Left ventricle myocardium inferior (tissue), 1 donor: ENCODE measurements at places on chromosomes 3 and 15. TPM values are rescaled to one million over a fixed set of nuclear protein-coding genes. Genes with fewer than 3 reads are reported as not detected.
A peak's percentile ranks its signal among the peaks of the same experiment; 100 is the strongest.

DNA sequence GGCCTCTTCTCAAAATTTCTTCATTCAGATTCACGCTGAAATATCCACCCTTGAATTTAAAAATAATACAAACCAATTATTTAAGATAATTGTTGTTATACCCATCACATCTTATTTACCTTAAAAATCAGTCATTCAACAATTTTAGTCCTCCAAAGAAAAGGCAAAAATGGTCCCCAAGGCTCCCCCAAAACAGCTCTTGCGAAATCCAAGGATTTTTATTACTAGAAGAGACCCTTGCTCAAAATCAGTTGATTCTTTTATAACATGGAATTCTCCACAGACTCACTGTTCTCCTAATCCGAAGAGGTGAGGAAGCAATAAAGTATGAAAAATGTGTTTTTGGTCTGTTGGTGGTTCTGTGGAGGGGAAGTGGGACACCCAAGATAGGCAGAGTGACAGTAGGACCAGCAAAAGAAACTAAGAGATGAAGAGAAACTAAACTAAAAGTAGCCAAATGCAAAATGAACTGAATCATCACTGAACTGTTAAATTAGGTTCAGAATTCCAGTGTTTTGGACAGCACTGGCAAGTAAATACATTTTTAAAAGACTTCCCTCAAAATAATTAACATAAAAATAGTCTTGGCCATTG, 19.1 kb upstream of the PLCH1 start:
- no peak overlapping the region for H3K27ac ChIP-seq
- H3K4me1 ChIP-seq: peaks cover 14% of the 10 kb centered on the region
- H3K36me3 ChIP-seq: peaks cover 23% of the 10 kb centered on the region

GRCh38 chr15:73483053-73483452, 40.1 kb downstream of the REC114 start:
- no peaks in the 10 kb centered on the region for H3K27me3 ChIP-seq
- DNase-seq: no peak
- no peak overlapping the region for H3K27ac ChIP-seq
- no peak overlapping the region for H3K4me3 ChIP-seq
- H3K36me3 ChIP-seq: no peaks in the 10 kb centered on the region

GRCh38 chr15:89728254-89728653, 22.8 kb downstream of the MESP1 start:
- DNase-seq: no peak
- peaks cover 7% of the 10 kb centered on the region for H3K27me3 ChIP-seq
- H3K27ac ChIP-seq: no peak overlapping the region

Gene DAPK2
- 39.0 TPM for total RNA-seq

Gene PYGO1
- 5.2 TPM for total RNA-seq

Gene KLHL40
- 0.22 TPM for total RNA-seq

- H3K4me3 ChIP-seq: no peak overlapping the region
- no peaks in the 10 kb centered on the region for H3K36me3 ChIP-seq
- peaks cover 5% of the 10 kb centered on the region for H3K4me1 ChIP-seq
- DNase-seq: no peak
- H3K27ac ChIP-seq: no peak overlapping the region
Measured at GRCh38 chr15:79004336-79004735, 59.5 kb upstream of the CTSH start.

DNA sequence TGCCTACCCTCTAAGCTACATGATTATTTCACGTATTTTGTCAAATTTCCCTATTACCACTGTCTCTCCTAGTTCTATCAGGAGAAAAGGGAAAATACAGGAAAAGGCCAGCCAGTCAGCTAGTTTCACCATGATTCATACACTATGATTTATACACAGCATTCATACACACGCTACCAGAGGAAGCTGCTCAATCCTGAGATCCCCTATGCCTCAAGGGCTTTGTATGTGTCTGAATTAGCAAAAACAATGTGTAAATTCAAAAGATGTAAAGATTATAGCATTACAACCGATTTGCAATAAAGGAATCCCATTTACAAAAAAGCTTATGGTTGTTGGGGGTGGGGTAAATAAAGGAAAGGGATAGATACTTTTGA, 3.1 kb upstream of the ACKR4 start:
- no peak overlapping the region for H3K27ac ChIP-seq
- H3K4me3 ChIP-seq: no peak overlapping the region
- H3K27me3 ChIP-seq: no peaks in the 10 kb centered on the region
- peaks cover 24% of the 10 kb centered on the region for H3K36me3 ChIP-seq
- DNase-seq: no peak
- peaks cover 6% of the 10 kb centered on the region for H3K4me1 ChIP-seq

Gene MESD
- total RNA-seq: 13.5 TPM

DNA sequence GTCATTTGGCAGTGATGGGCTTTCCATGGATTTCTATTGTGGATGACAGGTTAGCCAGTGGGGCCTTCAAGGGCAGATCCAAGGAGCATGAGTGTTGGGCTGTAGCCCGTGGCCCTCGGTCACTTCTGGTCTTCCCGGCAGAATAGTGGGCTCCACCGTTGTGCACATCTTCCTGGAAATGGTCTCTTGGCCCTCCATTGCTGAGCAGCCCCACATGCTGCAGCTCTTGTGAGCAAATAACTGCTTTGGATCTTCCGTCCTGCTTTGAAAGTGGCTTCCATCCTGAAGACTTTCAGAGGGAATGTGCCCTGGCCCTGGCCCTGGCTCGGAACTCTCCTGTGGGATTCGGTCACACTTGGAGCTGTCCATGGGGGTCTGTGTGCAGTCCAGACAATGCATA, 102.8 kb downstream of the SNRPN start:
- H3K36me3 ChIP-seq: peaks cover 100% of the 10 kb centered on the region
- no peak for DNase-seq
- no peak overlapping the region for H3K4me3 ChIP-seq
- H3K27ac ChIP-seq: no peak overlapping the region
- no peaks in the 10 kb centered on the region for H3K4me1 ChIP-seq

GRCh38 chr15:89104172-89104564, 15.9 kb downstream of the ABHD2 start:
- H3K27ac ChIP-seq: peak overlapping the region; percentile 95
- H3K27me3 ChIP-seq: no peaks in the 10 kb centered on the region
- peak; percentile 51 for DNase-seq
- peaks cover 15% of the 10 kb centered on the region for H3K36me3 ChIP-seq
- peaks cover 100% of the 10 kb centered on the region for H3K4me1 ChIP-seq

DNA sequence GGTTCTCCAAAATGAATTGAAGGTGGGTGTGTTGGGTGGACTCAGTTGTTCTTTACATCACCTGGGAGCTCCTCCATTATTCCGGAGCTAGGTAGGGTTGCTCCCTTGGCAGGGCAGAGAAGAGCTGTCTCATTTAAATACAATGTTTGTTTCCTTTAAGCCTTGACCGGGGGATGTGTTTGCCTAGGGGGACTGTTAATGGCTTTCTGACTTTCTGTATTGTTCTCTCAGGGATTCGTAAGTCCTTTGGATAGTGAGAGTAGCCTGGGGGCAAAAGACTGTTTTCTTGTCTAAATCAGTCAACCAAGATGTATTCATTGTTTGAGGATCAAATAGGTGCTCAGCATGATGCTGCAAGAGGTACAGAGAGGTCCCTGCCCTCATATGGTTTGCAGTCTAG, 71.1 kb downstream of the CDAN1 start:
- no peaks in the 10 kb centered on the region for H3K4me1 ChIP-seq
- no peak overlapping the region for H3K27ac ChIP-seq
- H3K27me3 ChIP-seq: no peaks in the 10 kb centered on the region

DNA sequence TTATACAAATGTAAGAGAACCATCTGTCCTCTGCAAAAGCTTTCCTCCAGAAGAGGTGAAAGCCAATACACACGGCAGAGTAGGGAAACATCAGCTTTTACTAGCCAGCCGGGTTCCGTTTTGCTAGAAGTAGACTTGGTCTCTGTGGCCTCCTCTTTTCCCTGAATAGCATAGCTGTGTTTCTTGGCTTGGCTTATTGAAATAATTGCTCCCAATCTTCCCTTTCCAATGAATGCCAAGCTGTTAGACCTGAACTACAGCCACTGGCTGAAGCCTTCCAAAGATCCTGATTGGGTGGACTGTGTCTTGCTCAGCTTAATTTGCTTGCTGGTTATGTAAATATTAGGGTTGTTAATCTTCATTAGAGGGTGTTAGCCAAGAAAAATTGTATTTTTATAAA, 157.8 kb upstream of the ROPN1 start:
- no peaks in the 10 kb centered on the region for H3K36me3 ChIP-seq
- H3K27ac ChIP-seq: no peak overlapping the region
- peaks cover 22% of the 10 kb centered on the region for H3K4me1 ChIP-seq
- no peak overlapping the region for H3K4me3 ChIP-seq

GRCh38 chr15:69593981-69594966, 141.7 kb downstream of the RPLP1 start:
- no peaks in the 10 kb centered on the region for H3K36me3 ChIP-seq
- peak; percentile 40 for DNase-seq
- peak overlapping the region; percentile 94 for H3K27ac ChIP-seq
- peak overlapping the region; percentile 20 for H3K4me3 ChIP-seq
